ENCODE measurements at places on chromosomes 3 and 15.

GRCh38 chr3:177287231-177287630, 89.9 kb upstream of the TBL1XR1 start:
- no peak for DNase-seq

GRCh38 chr3:186953011-186953487, 22.7 kb downstream of the ST6GAL1 start:
- peak; percentile 42 for DNase-seq

- peak; percentile 68 for DNase-seq
Observed at GRCh38 chr3:107271787-107272387, 105.4 kb upstream of the CCDC54 start.

DNA sequence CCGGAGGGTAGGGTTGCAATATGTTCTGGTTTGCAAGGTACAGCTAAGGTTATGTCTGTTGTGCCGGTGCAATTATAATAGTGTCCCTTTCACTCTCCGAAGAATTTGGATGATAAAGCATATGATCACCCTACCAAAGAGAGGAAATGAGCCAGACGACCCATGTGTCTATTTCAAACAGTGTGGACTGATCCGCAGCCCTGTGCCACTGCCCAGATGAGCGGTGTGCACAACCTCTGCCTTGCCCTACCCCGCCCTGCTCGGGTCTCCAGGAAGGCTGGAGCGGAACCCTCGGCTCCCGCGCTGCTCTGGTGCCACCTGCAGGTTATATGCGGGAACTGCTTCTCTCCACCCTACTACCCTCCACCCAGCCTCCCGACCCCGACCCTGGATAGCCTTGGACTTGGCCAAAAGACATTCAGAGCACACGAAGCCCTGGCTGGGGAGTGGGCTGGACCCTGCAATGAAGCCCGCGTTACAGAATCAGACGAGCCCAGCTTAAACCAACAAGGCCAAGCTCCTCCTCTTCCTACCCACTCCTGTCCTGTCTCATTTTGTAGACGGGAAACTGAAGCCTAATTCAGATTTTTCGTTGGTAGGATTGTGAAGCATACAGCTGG, 68.4 kb upstream of the CHRNB4 start:
- peak; percentile 51 for DNase-seq

GRCh38 chr15:73493922-73494321, 51.0 kb downstream of the REC114 start:
- DNase-seq = peak; percentile 3

DNA sequence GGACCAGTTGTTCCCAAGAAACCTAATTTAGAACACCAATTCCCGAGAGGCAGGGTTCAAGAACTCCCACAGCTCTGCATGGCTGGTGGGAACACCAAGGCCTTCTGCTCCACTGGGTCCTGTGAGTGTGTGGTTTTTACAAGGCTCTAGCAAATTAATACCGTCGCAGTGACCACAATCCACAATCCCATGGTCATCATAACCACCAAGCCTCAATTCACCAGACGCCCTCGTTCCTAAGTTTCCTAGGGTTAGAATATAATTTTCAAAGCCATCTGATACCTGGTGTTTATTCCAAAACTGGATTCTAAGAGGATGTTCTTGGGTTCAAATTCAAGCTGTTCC, 114.9 kb upstream of the RPL32 start:
- DNase-seq = no peak
